Adipose tissue (tissue), 3 donors: ENCODE measurements at places on chromosomes 7 and 10. TPM values are rescaled to one million over a fixed set of nuclear protein-coding genes. Genes with fewer than 3 reads are reported as not detected.

Gene ITIH5
- polyA plus RNA-seq: 82.5 TPM

Gene GIMAP4
- polyA plus RNA-seq: 31.1 TPM

Gene TMEM236
- polyA plus RNA-seq: 0.79 TPM

Gene GAD2
- polyA plus RNA-seq: not detected

Gene LEP
- 37.0 TPM for polyA plus RNA-seq

Gene RET
- polyA plus RNA-seq: 0.56 TPM

Gene CYP3A7
- polyA plus RNA-seq: not detected

Gene TMEM273
- polyA plus RNA-seq: 26.4 TPM

Gene NKX1-2
- not detected for polyA plus RNA-seq

Gene MSMB
- polyA plus RNA-seq: not detected

Gene PNLIP
- 3.7 TPM for polyA plus RNA-seq

Gene SLC13A1
- polyA plus RNA-seq: not detected

Gene GJD4
- polyA plus RNA-seq: not detected

Gene LRMDA
- polyA plus RNA-seq: 14.4 TPM
